ENCODE measurements at places on chromosomes 1 and 21. TPM values are rescaled to one million over a fixed set of nuclear protein-coding genes. Genes with fewer than 3 reads are reported as not detected.

DNA sequence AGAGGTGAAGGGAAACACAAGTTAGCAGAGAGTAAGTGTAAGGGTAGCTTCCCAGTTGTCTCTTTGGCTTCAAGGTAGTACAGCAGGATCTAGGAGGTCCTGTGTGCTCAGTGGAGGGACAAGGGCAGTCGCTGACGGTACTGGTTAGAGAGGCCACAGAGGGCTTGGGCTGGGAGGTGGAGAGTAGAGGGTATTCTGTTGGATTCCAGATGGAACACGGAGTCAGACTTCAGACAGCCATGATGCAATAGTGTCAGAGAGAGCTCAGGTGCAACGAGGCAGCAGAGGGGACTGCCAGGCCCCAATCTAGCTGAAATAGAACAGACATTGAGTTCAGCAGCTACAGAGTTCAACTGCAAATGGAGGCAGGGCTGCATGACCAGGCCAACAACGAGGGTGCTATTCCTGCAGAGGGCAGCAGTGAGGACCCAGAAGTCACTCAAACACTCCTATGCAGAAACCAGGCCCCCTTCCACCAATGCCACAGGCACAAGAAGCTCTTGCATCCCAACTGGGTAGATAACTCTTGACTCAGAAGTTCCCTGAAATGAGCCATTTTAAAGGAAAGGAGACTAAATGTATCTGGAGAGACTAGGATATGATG, 325.0 kb upstream of the ESRRG start:
- DNase-seq: no peak

DNA sequence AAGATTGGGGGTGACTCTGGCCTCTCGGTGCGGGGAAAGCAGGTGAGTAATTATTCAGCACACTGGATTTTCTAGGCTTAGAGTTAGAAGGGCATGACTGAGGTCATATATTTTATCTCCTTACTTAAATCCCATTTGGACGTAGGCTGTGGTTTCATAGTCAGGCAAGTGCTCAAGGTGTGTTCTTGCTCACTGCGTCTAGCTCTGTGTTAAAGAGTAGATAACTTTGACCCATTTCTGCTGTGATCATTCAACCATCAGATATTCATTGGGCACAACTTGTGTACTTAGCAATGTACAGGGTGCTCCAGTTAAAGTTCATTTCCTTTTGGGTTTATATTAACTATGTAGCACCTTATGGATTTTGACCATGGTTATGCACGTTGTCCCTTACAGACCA, 14.6 kb downstream of the PFKFB2 start:
- DNase-seq: no peak

The CDKN2C gene
- polyA plus RNA-seq: 14.8 TPM

The C1orf141 gene
- polyA plus RNA-seq: not detected

The COL9A2 gene
- 0.99 TPM for polyA plus RNA-seq

DNA sequence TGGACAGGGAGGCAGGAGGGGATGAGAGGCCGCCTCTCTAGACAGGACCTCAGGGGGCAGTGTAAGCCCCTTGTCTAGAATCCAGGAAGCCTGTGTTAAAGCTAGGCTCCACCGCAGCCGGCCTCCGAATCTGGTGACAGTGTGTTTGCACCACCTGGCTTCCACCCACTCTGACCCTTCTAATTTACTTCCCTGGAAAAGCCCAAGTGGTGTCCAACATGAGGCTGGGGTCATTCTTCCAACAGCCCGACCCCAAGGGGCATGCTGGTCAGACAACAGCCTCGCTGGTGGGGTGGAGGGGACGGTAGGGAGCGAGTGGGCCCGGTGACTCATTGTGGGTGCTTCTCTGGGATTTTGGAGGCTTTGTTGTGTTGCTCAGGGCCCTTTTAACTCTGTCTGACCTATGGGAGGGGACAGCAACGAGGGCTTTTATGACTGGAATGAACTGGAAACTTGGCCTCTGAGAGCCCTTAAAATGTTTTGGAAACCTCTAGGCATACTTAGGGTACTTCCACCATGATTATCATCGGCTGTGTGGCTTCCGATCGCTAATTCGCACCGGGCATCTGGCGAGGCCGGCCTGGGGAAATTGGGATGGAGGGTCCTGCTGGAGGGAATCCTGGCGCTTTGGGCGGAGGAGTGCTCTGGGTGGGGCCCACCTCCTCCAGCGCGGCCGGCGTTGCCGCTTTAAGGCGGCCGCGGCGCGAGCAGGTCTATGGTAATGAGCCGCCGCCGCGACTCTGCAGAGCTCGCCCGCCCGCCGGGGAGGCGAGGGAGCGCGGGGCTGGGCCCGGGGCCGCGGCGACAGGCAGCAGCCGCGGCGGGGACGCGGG, at the start of gene CELSR2:
CELSR2 (plus strand) TSS at position 743 of the 833 bp plus-strand sequence. CDS start 541 bp downstream, outside the sequence.
- DNase-seq: peak; percentile 48

DNA sequence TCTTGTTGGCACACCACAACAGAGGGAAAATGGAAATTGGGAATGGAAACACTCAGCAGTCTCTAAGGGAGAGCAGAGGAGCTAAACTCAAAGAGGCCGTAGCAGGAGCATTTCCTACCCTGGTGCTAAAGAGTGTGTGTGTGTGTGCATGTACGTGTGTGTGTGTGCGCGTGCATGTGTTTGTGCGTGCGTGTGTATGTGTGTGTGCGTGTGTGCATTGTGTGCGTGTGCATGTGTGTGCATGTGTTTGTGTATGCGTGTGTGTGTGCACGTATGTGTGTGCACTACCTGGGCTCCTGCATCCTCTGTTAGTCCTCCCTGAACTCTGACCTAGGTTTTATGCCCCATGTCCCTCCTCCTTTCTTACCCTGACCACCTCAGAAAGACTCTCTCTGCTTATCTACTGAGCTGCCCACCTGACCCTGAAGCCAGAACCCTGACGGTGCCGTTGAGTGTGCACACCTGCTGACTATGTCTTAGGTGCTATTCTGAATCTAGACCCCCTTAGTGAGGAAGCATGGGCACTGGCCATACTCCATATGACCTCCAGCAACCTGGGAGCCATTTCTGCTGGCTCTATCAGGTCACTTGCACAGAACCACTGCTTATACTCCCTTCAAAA, 157.1 kb upstream of the HMGB4 start:
- DNase-seq: no peak

DNA sequence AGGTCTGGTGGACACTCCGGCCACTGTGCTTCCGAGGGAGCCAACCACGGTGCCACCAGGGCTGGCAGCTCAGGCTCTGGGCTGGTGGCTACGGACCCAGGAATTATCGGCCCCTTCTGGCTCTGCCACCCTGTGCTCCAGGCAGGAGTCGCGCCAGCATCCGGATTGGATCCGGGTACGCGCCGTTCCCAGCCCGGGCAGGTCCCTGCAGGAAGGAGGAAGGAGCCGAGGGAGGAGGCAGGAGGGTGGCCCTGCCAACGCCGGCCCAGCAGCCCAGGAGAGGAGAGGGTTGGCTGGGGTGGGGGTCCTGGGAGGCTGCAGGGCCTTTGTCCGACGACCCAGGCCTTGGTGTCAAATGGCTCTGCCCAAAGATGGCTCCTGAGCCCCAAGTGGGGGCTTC, 160.5 kb downstream of the CASZ1 start:
- no peak for DNase-seq

DNA sequence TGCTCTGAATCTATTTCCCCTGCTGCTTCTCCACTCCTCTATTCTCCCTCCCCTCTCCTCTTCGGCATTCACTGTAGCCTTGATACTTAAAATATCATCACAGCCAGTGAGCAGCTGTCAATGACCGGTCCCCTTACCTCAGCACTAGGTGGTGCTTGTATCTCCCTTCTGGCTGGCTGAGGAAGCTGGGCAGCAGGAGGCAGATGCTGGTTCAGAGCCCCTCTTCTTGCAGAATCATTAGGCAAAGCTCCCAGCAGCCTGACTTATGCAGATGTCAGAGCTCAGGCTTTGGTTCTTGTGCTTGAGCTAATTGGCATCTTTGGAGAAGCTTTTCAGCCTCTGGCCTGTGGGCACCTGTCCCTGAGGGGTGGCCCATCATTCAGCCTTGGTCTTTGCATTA, 31.9 kb upstream of the KCNA2 start:
- no peak for DNase-seq

DNA sequence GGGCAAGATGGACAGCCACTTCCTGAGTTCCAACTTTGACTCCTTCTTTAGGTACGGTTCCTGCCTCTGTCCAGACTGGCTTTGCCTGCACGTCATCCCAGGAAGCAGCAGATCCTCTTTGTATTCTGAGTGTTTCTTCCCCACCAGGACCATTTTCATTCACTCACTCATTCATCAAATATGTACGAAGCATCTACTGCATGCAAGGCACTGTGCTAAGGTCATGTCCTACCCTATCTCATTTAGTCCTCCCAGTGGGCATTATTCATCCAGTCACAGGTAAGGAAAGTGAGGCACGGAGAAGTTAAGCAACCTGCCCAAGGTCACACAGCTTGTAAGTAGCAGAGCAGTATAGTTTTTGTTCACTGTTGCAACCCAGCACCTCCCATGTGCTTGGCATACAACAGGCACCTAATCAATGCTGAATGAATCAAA, 13.9 kb downstream of the CRYBG2 start:
- DNase-seq: no peak

DNA sequence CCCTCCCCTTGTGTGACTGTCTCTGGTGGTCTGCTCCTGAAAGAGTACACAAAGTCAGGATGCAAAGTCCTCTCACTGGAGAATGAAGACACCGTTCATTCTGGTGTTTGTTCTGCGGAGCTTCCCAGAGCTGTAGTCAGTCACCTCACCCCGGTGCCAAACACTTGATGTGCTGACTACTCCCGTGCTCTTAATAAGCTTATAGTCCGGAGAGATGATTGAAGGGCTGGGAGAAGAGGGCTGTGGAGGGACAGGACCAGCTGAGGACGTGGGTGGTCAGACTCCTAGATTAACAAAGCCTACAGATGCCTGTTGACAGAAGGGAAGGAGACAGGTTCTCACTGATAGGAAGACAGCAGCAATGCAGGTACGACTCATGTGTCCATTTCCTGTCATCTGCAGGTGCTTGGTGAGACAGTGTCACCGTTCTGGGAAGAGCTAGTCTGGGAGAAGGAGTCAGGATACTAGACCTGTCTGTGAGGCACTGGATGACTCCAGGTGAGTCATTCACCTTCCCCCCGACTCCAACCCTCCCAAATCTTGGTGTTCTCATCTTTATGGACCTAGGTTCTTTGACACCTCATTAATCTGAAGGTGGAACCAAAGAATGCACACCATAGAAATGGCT, 40.4 kb upstream of the LRRN2 start:
- DNase-seq: no peak

- DNase-seq: no peak
These were observed 72.1 kb upstream of the SIM2 start for GRCh38 chr21:36626791-36627190.

The NGF gene
- 2.6 TPM for polyA plus RNA-seq

DNA sequence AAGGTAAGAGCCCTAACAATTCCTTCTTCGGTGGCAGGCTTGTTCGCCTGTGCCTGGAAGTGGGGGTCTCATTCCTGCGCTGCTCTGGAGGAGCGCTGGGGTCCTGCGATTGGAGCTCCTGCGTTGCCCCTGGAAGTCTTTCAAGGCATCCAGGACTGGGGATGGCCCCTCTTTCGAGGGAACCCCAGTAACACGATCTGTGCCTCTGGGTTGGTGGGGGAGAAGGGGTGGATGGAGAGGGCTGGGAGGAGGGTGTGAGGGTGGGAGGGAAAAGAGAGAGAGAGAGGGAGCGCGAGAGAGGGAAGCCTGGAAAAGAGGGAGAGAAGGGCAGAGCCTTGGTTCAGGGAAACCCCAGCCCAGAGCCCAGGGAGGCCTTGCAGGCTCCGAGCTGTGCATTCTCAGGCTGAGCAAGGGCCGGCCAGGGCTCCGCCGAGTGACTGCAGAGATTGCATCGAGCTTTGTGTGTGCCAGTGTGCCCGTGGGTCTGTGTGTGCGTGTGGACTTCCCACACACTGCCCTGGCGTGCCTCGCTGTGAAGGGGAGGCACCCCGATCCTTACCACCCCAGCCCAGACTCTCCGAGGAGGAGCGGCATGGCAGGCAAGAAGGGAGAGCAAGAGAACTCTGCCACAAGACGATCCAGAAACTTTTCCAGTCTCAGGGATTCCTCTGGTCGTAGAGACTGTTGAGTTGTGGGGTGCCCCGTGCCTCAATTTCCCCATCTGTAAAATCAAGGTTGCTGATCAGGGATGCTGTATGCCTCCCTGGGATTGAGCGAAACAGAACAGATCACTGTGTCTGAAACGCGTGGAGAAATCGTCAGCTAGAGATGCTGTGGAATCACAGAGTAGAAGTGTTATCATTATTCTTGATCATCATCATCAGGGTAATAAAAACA, 619 bp downstream of the BCL9 start:
- DNase-seq: peak; percentile 82

Measured in muscle of arm (tissue), 14 donors.